Inflammatory macrophage treated with lipopolysaccharide for 1 hour (primary cell): ENCODE measurements at places on chromosomes 2 and 18.
A peak's percentile ranks its signal among the peaks of the same experiment; 100 is the strongest.

DNA sequence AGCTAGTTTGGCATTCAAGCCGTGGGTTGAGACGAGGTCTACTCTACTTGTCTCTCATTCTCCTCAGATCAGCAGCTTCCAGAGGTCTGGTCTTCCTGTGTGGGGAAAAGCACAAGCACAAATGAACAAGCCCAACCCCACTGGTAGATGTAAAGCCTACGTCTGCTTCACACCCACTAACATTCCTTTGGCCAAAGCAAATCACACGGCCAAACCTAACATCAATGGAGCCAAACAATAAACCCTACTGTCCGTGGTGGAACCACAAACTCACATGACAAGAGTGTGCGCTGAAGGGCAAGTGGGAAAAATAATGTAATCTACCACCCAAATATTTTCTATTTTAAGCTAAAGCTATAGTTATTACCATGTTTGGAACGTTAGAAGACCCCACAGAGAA lies 179.3 kb upstream of the MGAT5 start:
- DNase-seq, result no peak

- DNase-seq, result no peak
These were observed 215.6 kb downstream of the ARHGAP15 start for GRCh38 chr2:143344780-143345179.

GRCh38 chr2:60047944-60048525 lies 505.4 kb downstream of the BCL11A start:
- no peak for DNase-seq

DNA sequence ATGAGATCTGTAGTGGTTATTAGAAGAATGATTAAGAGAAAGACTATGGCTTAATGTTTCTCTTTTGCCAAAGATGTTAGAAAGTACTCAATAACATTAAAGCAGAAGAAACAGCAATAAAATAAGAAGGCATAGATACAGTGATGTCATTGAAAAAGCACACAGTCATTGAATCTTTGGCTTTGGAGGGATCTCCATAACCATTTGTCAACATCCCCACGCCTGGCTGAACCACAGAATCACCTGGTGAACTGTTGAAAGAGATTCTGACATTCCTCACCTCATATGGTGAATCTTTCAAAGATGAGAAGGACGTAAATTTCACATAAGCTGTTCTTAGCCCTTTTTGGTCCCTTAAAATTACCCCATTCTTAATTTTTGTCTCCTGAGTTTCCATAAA lies 324.6 kb upstream of the NRP2 start:
- DNase-seq, result no peak

DNA sequence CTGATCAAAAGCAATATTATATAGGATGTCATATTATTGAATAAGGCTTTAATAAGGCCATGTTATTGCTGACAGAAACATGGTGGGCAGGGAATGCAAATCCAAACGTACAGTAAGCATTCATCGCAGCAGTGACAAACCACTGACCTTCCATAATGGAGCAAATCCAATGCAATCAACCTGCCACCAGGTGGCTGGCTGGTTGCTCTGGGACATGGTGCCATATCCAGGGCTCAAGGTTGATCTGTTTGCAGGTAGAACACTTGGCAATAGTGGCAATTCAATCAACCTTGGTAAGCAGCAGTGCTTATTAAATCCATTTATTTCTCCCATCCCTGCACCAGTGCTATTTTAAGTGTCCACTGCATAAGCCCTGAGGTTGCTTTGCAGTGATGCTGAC lies 75.4 kb downstream of the CERKL start:
- DNase-seq, result no peak

- DNase-seq, result peak; percentile 53
These were observed 883 bp downstream of the SMCHD1 start for GRCh38 chr18:2656237-2656980.

- no peak for DNase-seq
These were observed 29.3 kb downstream of the PIEZO2 start for GRCh38 chr18:11119959-11120587.

GRCh38 chr2:14826518-14826917 lies 194.0 kb downstream of the LRATD1 start:
- no peak for DNase-seq

- no peak for DNase-seq
These were observed 42.2 kb downstream of the PHLPP1 start for GRCh38 chr18:62757399-62758010.

- DNase-seq, result no peak
These were observed 93.5 kb downstream of the VWA3B start for GRCh38 chr2:98180456-98180855.

DNA sequence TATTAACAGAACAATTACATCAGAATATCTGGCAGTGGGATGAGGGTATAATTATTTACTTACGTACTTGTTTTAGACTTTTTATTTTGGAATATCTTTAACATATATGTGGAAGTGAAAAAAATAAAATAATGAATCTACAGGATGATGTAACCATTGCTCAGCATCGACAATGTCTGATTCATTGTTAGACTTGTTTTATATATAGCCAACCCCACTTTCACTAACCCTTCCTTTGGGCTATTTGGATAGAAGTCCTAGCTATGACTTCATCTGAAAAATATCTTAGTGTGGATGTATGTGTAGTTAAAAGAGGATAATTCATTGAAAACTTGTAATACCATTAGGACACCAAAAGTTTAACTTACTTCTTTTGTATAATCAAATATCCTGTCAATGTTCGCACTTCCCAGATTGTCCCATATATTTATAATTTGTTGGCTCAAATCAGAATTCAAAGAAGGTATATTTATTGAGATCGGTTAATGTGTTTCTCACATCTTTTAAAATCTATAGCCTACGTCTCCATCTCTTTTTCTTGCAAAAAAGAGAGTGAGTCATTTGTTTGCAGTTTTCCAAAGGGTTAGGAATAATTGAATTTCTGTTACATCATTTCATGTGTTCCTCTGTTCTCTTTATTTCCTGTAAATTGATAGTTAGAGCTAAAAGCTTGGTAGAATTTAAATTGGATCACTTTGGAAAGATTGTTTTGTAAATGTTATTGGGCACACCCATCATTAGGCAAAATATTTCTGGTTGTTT lies 506.1 kb upstream of the FAM98A start:
- DNase-seq, result no peak

GRCh38 chr18:43031169-43031568 lies 84.3 kb downstream of the RIT2 start:
- DNase-seq, result no peak

GRCh38 chr2:161122772-161123530 lies 37.3 kb upstream of the TANK start:
- DNase-seq, result peak; percentile 79

DNA sequence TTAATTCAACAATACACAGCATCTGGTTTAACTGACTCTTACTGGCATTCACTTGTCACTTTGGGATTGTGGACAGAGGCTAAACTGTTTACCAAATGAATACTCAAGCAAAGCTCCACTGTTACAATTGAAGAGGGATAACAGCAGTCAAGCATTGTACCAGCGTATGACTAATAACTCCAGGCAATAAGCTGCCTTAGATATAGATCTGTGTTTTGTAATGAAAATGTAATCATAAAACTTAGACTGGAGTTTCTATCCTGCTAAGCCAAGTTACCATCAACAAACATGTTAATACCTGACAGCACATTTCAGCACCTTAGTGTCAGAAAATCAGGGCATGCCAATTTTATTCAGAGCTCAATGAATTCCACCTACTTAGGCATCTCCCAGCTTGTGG lies 889.5 kb downstream of the EPHA4 start:
- DNase-seq, result no peak

GRCh38 chr18:46336278-46337111 lies 232.3 kb downstream of the HAUS1 start:
- DNase-seq, result no peak

DNA sequence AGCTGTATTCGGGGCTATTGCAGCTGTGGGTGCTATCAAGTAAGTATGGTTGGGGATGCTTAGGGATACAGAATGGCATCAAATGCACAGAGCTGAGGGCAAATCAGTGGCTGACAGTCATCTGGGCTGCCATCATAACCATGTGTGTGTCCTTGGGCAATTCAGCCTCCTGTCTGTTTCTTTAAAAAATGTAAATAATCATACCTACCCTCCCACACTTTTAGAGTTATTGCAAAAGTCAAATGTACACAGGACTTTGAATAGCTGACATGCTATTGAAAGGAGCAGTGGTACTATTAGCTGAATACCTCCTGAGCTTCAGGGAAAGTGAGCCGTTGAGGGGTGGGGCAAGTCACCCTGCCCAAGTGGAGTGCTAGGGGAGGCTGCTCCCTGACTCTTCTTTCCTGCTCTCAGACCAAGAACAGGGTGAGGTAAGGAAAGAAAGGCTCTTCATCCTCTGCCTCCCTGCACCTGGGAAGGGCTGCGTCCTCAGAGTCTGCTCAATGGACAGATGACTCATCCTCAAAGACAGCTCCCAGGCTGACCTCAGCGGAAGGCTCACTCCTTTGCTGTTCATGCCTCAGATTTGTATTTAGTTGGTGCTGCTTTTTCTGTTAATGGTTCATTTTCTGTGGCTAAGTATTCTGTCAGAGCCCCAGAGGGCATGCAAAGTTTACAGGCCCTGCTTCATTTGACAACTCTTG lies 54.9 kb upstream of the BZW1 start:
- no peak for DNase-seq

DNA sequence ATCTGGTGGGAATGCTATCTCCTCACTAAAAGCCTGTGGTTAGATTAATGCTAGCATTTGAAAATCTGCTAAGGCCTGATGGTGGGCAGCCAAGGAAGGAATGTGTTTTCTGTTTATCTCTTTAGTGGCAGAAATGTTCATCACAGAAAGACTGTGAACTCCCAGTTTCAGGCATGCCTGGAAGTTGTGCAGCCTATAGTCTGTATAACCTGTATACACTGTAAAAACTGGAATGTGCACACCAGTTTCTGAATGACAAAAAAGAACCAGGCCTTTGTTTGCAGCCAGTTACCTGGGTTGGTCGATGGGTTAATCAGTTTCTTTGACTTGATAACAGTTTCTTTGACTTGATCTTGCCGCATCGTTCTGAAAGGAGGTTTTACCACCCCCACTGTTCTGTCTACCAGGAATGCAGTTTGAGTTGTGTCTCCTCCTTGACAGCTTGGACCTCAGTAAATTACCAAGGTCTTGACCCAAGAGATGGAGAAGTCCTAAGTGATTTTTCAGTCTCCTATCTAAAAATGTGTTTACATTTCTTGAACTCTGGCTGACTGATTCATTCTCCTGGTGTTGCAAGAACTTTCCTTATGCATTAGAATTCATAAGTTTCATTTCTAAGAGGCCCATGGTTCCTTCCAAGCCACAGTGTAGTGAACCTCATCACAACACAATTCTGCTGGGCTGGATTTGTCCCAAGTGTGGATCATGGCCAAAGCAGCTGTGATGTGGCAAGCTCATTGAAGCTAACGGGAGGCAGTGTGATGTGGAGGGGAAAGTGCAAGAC lies 62.2 kb downstream of the KIAA2012 start:
- DNase-seq, result no peak

DNA sequence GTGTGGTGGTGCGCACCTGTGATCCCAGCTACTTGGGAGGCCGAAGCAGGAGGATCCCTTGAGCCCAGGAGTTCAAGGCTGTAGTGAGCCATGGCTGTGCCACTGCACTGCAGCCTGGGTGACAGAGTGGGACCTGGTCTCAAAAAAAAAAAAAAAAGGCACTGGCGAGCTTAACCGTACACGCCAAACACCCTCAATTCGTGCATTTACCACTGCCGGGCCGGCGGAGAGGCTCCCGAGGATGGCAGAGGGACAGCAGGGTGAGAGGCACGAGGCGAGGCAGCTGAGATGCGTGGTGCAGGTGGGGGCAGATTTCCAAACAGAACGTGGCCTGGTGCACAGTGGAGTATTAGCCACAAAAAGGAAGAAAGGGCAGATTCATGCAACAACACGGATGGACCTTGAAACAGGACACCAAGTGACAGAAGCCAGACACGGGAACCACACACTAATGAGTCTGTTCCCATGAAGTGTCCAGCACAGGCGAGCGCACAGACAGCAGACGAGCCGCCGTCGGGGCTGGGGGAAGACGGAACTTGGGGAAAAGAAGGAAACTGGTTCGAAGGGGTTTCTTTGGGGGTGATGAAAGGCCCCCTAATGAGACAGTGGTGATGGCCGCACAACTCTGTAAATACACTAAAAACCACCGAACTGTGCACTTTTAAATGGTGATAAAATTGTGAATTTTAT lies 27.4 kb downstream of the SLC66A2 start:
- no peak for DNase-seq

GRCh38 chr2:64218137-64218802 lies 74.0 kb upstream of the PELI1 start:
- no peak for DNase-seq

GRCh38 chr2:121242976-121243375 lies 42.0 kb downstream of the TFCP2L1 start:
- DNase-seq, result no peak

- no peak for DNase-seq
These were observed 63.5 kb upstream of the TAF1B start for GRCh38 chr2:9779596-9780264.

DNA sequence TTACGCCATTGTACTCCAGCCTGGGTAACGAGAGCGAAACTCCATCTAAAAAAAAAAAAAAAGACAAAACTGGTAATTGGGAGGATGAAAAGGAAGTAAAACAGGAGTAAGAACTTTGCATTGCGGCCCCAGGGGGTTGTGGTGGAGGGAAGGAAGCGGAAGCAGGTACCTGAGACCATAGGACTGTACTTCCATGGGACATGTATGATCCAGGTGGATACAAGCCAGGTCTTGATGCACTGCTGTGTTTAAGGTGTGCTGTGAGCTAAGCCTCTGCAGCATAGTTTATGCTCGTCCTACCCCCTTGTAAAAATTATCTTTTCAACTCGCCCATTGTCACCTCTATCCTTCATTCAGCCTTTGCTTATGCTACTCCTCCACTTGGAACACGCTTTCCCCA lies 23.7 kb downstream of the FBXO36 start:
- DNase-seq, result no peak

- no peak for DNase-seq
These were observed 19.7 kb downstream of the CABLES1 start for GRCh38 chr18:23154823-23155500.

DNA sequence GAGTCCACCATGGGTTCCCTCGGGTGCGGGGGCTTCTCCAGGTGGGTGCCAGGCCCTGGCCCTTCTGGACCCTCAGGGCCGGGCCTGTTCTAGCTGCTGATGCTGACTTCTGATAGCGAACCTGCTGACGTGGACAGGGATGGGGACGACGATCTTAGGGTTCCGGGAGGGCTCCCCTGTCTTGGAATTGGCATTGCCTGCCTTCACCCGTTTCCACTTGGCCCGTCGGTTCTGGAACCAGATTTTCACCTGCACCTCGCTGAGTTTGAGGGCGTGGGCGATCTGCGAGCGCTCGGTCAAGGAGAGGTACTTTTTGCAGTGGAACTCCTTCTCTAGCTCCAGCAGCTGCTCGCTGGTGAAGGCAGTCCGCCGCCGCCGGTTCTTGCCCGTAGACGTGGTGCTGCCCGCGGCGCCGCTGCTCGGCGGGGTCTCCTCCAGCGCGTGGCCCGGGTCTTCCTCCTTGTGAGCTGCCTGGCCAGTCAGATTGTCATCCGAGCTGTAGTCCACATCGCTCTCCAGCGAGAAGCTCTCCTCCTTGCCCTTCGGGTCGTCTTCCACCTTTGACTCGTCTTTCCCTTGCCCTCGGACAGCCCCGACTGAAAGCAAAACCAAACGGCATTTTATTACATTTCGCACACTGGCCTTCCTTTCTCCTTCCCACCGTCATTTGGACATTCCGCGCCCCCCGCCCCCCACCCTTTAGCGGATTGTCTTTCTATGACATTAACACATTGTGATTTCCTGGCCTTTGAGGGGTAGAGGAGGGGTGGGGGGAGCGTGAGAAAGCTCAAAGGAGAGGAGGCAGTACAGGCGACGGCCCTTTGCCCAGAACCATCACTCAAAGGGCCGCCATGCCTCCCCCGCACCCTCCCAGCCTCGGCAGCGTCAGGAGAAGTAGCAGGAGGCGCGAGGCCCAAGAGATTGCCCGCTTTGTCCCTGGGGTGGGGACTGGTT lies 2.1 kb downstream of the GBX2 start:
- no peak for DNase-seq

- DNase-seq, result peak; percentile 17
These were observed 86.9 kb upstream of the RBBP8 start for GRCh38 chr18:22846088-22846683.
